ENCODE measurements at places on chromosomes 6 and 20.

DNA sequence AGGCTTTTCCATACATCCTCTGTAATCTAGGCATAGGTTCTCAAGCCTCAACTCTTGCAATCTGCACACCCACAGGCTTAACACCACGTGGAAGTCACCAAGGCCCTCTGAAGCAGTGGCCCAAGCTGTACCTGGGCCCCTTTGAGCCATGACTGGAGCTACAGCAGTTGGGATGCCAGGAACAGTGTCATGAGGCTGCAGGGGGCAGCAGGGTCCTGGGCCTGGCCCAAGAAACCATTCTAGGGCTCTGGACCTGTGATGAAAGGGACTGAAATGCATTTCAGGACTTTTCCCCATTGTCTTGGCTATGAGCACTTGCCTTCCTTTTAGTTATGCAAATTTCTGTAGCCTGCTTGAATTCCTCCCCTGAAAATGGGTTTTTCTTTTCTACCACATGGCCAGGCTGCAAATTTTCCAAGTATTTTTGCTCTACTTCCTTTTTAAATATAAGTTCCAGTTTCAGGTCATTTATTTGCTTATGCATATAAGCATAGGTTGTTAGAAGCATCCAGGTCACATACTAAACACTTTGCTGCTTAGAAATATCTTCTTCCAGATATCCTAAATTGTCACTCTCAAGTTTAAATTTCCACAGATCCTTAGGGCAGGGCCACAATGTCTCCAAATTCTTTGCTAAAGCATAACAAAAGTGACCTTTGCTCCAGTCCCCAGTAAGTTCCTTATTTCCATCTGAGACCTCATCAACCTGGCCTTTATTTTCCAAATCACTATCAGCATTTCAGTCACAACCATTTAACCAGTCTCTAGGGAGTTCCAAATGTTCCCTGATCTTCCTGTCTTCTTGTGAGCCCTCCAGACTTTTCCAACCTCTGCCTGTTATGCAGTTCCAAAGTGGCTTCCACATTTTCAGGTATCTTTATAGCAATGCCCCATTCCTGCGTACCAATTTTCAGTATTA, 48.6 kb upstream of the CD2AP start:
- peak; percentile 34 for DNase-seq

DNA sequence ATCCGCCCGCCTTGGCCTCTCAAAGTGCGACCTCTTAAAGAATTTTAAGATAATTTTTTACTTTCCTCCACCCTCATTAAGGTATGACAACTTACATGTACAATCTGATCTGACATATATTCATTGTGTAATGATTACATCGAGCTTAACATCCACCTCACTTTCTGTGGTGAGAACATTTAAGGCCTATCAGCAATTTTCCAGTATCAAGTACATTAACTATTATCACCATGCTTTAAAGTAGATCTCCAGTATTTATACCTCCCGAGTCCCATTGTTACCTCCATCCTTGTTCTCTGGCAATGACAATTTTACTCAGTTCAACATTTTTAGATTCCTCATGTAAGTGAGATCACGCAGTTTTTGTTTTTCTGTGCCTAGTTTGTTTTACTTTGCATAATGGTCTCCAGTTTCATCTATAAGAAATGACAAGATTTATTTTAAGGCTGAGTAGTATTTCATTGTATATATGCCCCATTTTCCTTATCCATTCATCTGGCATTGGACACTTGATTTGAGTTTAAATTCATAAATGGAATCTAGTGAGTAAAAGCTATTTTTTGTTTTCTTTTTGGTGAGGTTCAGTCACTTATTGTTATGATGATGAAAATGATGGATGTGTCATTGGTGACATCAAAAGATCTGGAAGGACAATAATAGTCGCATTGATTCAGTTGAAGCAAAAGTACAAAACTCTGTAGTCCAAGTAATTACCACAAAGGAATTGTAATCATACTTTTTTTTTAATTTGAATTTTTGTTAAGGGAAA, 87.0 kb downstream of the OR2B2 start:
- DNase-seq, result no peak

DNA sequence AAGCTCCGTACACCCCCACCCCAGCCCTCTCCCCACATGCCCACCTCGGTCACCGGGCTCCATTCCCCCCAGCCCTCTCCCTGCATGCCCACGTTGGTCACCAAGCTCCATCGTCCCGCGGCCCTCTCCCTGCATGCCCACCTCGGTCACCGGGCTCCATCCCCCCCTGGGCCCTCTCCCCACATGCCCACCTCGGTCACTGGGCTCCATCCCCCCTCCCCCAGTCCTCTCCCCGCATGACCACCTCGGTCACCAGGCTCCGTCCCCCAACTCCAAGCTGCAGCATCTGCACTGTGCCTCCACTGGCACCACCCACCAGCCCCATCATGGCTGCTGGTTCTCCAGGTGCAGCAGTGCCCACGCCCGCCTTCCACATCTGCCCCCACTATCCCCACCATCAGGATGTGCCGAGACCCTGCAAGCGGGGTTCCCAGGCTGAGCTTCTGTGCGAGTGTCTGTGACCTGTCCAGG, 16.8 kb downstream of the TAF4 start:
- DNase-seq, result no peak

- DNase-seq, result peak; percentile 50
Observed at GRCh38 chr6:116531675-116532570, 13.6 kb downstream of the TRAPPC3L start.

DNA sequence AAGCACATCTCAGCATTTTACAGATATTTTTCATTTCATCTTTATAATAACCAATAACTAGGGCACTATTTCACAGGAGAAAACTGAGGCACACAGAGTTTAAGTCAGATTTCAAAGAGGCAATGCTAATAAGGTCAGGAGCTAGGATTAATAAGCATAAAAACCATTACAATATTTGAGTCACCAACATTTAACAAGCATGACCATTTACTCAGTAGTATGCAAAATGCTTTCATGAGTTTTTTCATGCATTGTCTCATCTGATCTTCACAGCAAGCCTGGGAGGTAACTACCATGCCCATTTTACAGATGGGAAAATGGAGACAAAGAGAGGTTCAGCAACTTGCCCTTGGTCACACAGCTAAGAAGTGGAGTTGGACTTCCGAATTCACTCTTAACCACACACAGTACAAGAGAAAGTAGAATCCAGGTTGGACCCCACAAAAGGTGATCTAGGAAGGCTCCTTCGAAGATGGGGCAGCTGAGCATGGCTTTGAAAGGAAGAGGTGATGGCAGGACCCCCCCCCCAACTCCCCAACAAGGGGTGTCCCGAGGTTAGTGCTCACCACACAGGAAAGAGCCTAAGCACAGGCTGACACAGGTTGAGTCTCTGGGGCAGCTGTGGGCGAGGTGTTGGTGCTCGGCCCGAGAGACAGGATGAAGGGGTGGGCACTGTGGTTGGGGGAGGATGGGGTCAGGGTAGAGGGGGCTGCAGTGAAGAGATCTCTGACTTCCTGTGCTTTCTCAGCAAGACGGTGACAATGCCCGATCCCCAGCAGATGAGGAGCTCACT, 108.8 kb downstream of the PREX1 start:
- no peak for DNase-seq

- DNase-seq, result no peak
Observed at GRCh38 chr20:17439616-17440296, 91.4 kb downstream of the BFSP1 start.

GRCh38 chr6:47484616-47485015, 7.0 kb downstream of the CD2AP start:
- DNase-seq, result no peak

DNA sequence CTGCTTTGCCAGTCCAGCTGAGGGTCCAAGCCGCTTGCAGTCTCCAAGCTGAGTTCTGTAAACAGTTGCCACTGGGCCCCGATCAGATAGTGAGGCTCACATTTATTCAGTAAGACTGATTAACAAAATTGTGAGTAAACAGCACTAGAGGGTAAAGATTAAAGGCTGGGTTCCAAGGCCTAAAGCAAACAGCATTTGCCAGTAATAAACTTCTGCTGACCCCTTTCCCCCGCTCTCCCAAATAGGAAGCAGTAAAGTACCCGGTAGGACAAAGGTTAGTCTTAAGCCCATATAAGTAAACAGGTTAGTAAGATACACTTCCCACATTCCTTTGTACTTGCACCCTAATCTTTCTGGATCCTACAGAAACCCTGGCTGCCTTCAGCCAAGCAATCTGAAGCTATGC, 181.8 kb downstream of the MEI4 start:
- no peak for DNase-seq

DNA sequence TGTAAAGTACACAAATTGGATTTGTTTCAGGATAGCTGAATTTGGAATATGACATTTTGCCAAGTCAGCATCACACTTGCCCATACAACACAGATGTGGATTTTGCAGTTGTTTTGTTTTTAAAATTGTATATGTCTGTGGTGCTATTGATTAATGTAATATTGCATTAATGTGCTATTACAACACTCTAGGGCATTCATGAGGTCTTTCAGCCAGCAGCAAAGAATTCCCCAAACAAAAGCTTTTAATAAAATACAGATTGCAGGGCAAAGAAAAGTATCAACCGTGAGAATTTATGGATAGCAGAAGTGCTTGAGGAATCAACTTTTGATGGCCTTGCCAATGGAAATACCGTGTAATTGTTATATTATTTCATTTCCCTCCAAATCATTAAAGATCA, 144.9 kb downstream of the AIG1 start:
- no peak for DNase-seq

Data from iPS-NIHi11 (cell line).